ELF-1 (cell line): ENCODE measurements at places on chromosomes 5 and 9.
A peak's percentile ranks its signal among the peaks of the same experiment; 100 is the strongest.

GRCh38 chr9:21579247-21579671 lies 97.1 kb upstream of the IFNE start:
- no peak for DNase-seq

DNA sequence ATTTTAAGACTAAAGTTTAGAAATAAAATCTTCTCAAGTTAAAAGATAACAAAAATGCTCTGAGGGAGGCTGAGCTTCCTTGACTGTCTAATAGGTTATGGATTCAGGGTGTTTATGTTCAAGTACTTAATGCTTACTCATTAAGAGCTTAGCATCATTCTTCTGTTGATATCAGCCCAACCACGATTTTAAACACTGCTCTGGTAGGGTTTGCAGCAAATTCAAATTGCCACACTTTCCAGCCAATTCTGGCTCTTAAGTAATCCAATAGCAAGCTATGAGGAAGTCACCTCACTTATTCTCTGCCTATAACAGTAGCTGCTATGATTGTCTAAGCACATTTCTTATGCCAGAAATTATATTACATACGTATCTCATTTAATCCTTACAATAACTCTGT lies 191.0 kb upstream of the KIF2A start:
- DNase-seq, result no peak

- DNase-seq, result no peak
Observed at GRCh38 chr9:75845806-75846205, 44.7 kb upstream of the PCSK5 start.

DNA sequence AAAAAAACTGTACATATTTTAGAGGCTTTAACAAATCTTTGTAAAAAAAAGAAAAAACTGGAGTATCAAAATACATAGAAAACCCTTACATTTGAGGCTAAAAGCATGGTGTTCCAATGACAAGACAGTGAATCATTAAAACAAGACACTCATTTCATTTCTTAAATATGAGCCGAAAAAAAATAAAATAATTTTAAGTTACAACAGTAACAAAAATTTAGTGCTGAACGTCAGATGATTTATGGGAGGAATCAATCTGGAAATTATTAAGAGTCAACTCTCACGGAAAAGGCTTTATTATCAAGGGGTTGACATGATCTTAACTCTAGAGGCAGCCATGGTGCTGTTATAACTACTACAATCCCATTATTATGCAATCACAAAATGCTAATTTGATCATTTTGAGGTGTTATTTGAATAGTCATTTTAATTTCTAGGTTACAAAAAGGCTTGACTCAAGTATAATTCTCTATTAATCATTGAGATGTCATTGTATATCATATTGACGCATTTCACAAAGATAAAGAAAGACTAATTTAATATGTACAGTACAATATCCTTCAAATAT lies 51.9 kb downstream of the MAPKAP1 start:
- DNase-seq, result no peak

DNA sequence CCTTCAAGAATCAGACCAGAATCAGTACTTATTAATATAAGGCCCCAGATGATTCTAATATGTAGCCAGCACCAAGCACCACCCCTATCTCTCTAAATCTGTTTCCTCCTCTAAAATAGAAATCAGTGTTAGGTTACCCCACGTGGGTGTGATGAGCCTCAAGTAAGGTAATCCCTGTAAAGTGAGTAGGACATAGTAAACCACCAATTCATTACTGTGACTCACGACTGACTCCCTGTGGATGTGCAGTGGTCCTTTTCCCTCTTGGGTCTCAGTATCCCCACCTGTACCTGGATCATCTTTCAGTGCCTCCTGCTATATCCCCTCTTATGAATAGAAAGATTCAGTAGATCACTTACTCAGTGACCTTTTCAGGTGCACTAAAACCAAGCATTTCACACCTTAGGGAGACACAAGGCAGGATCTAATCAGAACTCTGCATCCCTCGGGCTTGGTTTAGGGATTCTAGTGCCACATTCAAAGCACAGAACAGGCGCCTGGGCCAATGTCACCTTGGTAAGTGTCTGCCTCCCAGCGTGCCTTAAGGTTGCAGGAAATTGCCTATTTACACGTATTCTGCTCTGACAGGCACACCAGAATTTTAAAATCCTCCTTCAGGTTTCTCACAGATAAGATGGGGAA lies 12.2 kb upstream of the ALDH1B1 start:
- DNase-seq, result no peak

- no peak for DNase-seq
Observed at GRCh38 chr9:71742703-71743102, 25.6 kb downstream of the CEMIP2 start.

DNA sequence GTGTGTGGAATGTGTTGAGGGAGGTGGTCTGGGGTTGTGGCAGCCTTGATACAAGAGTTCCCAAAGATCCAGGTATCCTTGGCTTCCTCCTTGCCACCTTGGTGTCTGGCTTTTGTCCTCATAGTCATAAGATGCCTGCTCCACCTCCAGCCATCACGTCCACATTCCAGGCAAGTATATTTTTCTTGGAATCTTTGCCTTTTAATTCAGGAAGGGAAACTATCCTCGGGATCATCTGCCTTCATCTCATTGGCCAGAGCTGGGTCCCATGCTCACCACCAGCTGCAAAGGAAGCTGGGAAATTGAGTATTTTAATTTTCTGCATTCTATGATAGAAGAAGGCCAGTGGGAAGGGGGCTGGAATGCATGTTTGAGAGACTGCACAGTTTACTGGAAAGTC lies 186.7 kb downstream of the C9orf50 start:
- DNase-seq, result no peak

GRCh38 chr5:163366757-163367156 lies 70.6 kb upstream of the CCNG1 start:
- DNase-seq, result no peak

DNA sequence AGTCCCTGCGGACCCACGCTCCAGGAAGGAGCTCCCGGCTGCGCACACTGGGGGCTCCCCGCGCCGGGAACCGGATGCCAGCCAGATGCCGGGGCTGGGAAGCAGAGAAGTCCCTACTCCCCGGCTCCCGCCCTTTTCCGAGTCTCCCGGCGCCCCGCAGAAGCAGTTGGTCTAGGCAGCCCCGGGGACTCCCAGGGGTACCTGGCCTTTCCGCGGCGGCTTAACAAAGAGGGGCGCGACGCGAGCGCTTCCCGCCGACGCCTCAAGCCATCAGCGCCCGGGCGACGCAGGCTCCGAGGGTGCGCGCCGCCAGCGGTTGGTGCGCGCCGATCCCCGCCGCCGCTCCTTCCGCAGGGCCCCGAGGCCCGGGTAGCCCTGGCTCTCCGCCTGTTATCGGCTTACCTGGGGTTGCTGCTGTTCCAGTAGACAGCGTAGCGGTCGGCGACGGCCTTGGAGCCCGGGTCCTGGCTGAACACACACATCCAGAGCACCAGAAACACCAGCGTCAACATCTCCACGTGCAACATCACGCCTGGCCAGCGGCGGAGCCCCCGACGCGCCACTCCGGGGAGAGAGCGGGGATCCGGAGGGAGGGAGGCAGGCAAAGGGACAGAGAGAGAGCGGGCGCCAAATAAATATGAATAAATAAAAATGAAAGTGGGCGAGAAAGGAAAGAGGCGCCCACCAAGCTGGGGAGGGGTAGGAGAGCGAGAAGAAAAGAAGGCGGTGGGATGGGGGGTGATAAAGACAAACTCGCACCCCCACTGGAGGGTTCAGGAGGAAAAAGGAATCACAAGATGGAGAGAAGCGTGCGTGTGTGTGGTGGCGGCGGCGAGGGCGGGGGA lies 428 bp downstream of the EFNA5 start:
- peak; percentile 66 for DNase-seq

DNA sequence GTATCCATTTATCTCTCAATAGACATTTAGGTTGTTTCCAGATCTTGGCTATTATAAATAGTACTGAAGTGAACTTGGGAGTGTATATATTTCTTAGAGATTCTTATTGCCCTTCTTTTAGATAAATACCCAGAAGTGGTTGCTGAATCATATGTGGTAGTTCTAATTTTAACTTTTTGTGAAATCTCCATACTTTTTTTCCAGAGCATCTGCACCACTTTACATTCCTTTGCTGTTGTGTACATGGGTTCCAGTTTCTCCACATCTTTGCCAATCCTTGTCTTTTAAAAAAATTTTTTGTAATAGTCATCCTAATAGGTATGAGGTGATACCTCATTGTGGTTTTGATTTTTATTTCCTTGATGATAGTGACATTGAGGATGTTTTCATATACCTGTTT lies 303.7 kb downstream of the CCDC171 start:
- DNase-seq, result no peak

DNA sequence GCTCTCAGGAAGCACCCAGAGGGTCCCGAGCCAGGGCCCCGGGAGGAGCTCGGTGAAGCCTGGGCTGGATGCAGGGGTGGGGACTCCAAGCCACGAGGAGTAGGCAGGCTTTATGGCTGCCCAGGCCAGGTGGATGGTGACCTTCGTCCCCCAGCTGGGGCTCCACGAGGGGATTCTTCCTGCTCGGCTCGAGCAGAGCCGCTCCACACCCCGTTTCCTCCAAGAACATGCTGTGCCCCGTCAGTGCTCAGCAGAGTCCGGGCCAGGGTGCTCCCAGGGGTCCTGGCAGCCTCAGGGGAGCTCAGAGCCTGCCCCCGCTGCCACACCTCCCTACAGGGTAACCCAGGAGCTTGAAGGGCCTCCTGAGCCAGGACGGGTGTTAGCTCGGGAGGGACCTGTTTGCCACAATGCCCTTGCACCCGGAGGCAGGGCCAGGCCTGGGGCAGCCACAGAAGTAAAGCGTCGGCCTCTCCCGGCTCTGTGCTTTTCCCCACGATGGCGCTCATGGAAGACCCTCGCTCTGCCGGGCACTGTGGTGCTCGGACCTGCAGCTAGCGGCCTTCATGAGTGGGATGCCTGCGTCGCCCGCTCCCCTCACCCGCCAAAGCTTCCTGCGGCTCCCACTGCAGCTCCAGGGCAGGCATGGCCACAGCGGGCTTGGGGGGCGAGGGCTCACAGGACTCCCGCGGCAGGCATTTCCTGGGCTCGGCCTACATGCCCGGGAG lies 86.8 kb downstream of the KCNT1 start:
- no peak for DNase-seq

- peak; percentile 53 for DNase-seq
Observed at GRCh38 chr9:115328228-115328627, 210.3 kb upstream of the TNC start.

DNA sequence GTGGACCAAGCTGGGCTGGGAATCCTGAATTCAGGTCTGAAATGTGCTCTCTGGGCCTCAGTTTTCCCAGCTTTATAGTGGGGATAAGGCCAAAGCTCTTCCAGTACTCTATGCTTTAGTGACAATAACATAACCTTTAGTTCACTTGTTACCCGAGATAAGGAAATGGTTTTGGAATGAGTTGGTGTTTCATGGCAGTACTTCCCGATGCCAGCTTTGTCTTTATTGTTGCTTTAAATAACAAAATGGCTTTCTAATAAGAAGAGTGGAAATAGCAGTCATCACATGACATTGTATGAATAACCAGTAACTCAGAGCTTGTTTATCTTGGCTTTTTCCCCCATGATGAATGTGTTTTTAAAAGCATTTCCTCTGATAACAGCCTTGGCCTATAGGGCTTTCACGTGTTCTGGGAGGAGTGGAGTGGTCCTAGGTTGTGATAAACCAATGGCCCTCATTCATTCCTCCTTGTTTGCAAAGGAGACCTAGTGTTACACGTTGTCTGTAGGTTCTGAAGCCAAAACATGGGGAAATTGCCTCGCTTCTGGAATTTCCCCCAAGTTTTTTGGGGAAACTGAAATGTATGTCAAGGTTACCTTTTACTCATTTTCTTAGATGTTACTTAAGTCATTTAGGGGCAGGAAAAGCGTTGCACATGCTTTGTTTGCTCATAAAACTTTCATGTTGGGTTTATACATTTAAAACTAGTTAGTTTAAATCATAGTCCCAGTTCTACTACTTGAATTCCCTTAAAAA lies 53.7 kb downstream of the ZNF618 start:
- no peak for DNase-seq

DNA sequence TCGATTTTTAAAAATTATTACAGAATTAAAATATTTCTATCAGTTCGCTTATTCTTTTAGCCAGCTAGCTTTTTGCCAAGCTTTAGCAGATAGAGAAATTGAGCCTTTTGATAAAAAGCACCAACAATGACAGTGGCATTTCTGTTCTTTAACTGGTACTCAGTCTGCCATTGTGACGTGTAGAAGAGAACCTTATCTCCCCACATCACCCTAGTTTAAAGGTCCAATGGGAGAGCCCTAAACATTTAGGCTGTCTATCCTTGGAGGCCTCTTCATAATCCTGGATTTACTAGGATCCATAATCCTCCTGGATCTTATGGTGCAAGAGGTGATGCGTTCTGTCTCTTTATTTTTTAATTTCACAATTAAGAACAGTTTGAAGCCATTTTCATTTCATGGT lies 3.0 kb downstream of the BASP1 start:
- DNase-seq, result no peak

GRCh38 chr5:97427235-97427634 lies 244.2 kb upstream of the RIOK2 start:
- DNase-seq, result no peak
